Activated CD4-positive, alpha-beta memory T cell treated with anti-CD3 and anti-CD28 coated beads, Interleukin-2, amount 10 ng/mL, durations not matched to agents 7 days and 5 days (primary cell): ENCODE measurements at places on chromosomes 7 and 10.

GRCh38 chr7:30472784-30473775 is 5.5 kb downstream of the NOD1 start:
- peaks cover 41% of the 10 kb centered on the region for H3K36me3 ChIP-seq
- H3K27me3 ChIP-seq, result no peaks in the 10 kb centered on the region
- no peak for DNase-seq
- no peak overlapping the region for H3K27ac ChIP-seq
- peaks cover 86% of the 10 kb centered on the region for H3K4me1 ChIP-seq
- no peak overlapping the region for H3K4me3 ChIP-seq

DNA sequence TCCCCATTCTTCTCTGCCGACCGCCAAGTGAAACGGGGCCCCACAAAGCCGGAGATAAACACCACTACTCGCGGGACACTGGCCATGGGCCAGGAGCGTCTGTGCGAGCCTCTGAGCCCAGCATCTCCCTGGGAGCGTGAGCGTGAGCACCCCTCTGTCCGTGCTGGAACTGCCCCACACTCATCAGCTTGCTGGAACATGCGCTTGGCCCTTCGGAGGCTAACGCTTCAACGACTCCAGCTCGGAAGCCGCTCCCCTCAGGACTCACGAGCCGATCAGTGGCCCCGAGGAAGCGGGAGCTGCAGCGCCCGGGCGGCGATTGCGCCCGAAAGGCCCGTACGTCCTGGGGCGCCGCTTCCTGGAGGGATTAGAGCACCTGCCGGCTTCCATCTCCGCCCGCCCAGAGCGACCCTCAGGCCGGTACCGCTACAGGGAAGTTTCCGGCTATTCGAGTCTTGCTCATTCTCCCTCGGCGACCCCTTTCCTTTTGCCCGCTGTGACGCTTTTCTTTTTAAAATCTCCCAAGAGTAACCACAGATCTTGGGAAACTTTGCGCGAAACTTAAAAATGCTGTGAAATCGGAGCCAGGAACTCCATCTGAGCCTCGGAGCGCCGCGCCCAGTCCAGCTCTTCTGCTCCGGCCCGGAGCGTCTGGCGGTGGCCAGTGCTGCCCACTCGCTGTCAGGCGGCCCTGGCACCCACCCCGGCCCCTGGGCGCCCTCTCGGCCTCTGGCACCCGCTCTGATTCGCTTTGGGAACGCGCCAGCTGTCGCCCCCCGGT is 1.0 kb downstream of the TLL2 start:
- H3K27me3 ChIP-seq, result peaks cover 46% of the 10 kb centered on the region
- H3K36me3 ChIP-seq, result no peaks in the 10 kb centered on the region
- H3K4me1 ChIP-seq, result peaks cover 12% of the 10 kb centered on the region
- H3K4me3 ChIP-seq, result peak overlapping the region; percentile 49
- no peak overlapping the region for H3K27ac ChIP-seq

DNA sequence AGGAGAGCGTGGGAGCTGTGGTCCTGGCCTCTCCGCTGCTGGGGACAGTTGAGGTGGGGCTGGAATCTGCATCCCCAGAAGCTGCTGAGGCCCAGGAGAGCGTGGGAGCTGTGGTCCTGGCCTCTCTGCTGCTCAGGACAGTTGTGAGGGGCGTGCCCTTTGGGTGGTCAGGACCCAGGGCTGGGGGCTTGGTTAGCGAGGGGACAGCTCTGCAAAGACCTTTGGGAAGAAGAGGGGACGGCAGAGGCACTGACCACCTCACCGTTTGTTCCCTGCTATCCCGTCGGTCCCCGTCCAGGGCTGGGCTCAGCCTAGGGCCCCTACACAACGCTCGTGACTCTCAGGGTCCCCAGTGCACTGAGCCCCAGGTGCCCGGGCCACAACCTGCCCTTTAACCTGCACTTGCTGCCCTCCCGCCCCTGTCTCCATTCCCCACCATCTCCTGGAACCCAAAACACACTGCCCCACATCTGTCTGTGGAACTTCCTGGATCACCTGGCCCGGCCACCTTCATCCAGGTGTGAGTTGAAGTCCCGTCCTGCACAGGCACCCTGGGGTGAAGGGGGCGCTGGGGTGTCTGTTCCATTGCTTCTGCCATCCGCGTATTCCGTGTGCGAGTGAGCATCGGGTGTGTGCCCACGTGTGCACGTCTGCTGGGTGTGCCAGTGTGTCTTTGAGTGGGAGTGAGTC is 14.1 kb downstream of the FOXL3 start:
- H3K36me3 ChIP-seq, result no peaks in the 10 kb centered on the region
- H3K4me1 ChIP-seq, result no peaks in the 10 kb centered on the region
- no peak overlapping the region for H3K4me3 ChIP-seq
- no peaks in the 10 kb centered on the region for H3K27me3 ChIP-seq
- no peak overlapping the region for H3K27ac ChIP-seq

DNA sequence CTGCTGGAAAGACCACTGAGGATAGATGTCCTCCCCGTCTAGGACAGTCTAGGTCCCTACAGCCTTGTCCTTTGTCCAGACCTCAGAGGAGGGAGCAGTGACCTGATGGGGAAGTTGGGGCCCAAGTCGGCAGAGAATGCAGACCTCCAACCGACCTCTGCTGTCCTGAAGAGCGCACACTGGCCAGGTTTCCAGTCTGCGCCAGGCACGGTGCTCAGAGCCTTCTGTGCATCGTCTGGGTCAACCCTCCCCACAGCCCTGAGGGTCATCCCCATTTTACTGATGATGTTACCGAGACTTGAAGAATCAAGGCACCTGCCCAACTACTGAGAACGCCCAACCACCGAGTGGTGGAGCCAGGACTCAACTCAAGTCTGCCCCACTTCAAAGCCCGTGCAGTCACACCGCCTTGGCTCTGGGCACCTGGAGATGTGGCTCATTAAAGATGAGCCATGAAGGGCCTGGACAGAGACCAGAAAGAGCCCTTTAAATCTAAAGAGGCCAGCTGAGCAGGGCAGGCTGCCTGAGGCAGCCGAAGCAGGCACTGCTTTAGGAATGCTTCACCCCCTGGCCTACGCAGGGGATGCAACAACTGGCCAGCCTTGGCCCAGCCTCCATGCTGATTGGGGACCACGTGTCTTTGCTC is 4.4 kb downstream of the ITPRIP start:
- DNase-seq, result peak; percentile 14
- H3K4me3 ChIP-seq, result no peak overlapping the region
- peak overlapping the region; percentile 37 for H3K27ac ChIP-seq
- peaks cover 37% of the 10 kb centered on the region for H3K36me3 ChIP-seq
- H3K4me1 ChIP-seq, result peaks cover 70% of the 10 kb centered on the region
- H3K27me3 ChIP-seq, result no peaks in the 10 kb centered on the region

GRCh38 chr10:69142983-69143382 is 19.0 kb downstream of the VPS26A start:
- no peak overlapping the region for H3K4me3 ChIP-seq
- peaks cover 13% of the 10 kb centered on the region for H3K4me1 ChIP-seq
- no peak overlapping the region for H3K27ac ChIP-seq
- H3K36me3 ChIP-seq, result peaks cover 13% of the 10 kb centered on the region
- no peak for DNase-seq

DNA sequence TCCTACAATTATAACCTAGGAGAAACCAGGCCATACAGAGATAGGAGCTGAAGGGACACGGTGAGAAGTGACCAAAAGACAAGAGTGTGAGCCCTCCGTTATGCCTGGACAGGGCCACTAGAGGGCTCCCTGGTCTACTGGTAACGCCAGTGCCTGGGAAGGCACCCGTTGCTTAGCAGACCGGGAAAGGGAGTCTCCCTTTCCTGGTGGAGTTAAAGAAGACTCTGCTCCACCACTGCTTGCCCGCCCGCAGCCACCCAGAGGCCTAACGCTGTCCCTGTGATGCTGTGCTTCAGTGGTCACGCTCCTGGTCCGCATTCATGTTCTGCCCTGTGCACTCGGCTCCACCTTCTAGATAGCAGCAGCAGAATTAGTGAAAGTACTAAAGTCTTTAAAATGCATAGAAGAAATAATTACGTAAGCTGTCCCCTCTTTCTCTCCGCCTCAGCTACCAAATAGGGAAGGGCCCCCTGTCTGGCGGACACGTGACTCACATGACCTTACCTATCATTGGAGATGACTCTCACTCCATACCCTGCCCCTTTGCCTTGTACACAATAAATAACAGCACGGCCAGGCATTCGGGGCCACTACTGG is 34.8 kb downstream of the GRID2IP start:
- H3K4me1 ChIP-seq, result peaks cover 7% of the 10 kb centered on the region
- peak overlapping the region; percentile 61 for H3K4me3 ChIP-seq
- no peaks in the 10 kb centered on the region for H3K36me3 ChIP-seq
- peaks cover 3% of the 10 kb centered on the region for H3K27me3 ChIP-seq
- peak; percentile 71 for DNase-seq
- no peak overlapping the region for H3K27ac ChIP-seq

DNA sequence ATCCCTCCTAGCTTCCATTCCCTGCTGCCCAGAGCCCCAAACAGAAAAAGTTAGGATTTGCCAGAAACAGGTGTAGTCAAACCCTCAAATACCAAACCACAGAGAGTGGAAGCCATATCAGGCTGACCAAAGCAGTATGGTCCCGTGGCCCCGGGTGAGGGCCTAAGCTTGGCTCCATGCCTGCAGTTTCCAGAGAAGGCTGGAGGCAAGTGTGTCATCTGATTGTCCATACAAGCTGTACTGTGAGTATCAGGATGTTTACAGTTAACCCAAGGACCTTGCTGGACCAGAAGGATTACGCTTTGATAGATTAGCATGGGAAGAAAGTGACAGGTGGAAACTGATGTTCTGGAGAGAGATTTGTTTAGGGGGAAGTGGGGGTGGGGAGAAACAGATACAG is 96.3 kb downstream of the PRKAG2 start:
- H3K27ac ChIP-seq, result no peak overlapping the region
- H3K27me3 ChIP-seq, result no peaks in the 10 kb centered on the region
- H3K36me3 ChIP-seq, result no peaks in the 10 kb centered on the region
- no peak overlapping the region for H3K4me3 ChIP-seq

DNA sequence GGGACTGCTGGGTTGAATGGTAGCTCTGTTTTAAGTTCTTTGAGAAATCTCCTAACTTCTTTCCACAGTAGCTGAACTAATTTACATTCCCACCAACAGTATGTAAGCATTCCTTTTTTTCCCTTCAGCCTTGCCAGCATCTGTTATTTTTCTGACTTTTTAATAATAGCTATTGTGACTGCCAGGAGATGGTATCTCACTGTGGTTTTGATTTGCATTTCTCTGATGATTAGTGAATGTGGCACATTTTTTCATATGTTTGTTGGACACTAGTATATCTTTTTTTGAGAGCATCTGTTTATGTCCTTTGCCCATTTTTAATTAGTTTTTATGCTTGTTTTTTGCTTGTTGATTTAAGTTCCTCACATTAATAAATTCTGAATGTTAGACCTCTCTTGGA is 990.8 kb downstream of the GATA3 start:
- H3K27me3 ChIP-seq, result no peaks in the 10 kb centered on the region
- H3K4me1 ChIP-seq, result no peaks in the 10 kb centered on the region
- H3K36me3 ChIP-seq, result no peaks in the 10 kb centered on the region
- no peak overlapping the region for H3K27ac ChIP-seq
- H3K4me3 ChIP-seq, result no peak overlapping the region
- no peak for DNase-seq

GRCh38 chr7:107486041-107486440 is 16.2 kb downstream of the GPR22 start:
- no peak for DNase-seq
- H3K4me3 ChIP-seq, result no peak overlapping the region
- H3K4me1 ChIP-seq, result peaks cover 8% of the 10 kb centered on the region
- peaks cover 2% of the 10 kb centered on the region for H3K36me3 ChIP-seq
- H3K27me3 ChIP-seq, result no peaks in the 10 kb centered on the region

DNA sequence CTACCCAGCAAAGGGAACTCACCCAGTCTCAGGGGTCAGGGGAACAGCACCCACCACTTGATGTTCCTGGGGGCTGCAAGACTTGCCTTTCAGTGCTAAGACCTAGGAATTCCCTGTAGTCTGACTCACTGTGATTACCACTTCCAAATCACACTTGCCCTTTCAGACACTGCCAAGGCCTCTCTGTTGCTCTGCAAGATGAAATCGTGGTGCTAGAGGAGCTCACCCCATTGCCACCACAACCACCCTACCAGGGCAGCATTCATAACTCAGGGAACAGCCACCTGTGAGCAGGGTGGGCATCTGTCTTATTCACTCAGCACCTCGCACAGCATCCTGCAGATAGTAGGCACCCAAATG is 36.5 kb downstream of the XPNPEP1 start:
- peaks cover 45% of the 10 kb centered on the region for H3K4me1 ChIP-seq
- H3K4me3 ChIP-seq, result no peak overlapping the region
- no peaks in the 10 kb centered on the region for H3K27me3 ChIP-seq
- no peak for DNase-seq
- H3K36me3 ChIP-seq, result peaks cover 79% of the 10 kb centered on the region
- H3K27ac ChIP-seq, result peak overlapping the region; percentile 2

DNA sequence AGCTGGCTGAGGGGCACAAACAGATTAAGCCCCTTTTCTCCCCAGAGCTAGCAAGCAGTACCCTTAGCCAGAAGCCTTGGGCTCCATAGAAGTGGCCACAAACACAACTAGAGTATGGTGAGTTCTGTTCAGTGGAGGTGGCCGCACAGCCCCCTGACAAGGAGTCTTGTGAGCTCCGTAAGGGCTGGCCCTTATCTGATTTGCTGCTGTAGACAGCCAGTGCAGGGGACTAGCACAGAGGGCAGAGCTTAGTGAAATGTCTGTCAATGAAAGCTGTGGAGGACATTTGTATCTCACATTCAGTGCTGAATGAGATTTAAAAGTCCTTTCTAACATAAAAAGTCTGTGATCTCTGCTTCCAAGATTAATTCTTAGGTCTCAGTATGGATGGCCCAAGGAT is 137.3 kb downstream of the AUTS2 start:
- no peak for DNase-seq
- H3K4me1 ChIP-seq, result peaks cover 14% of the 10 kb centered on the region
- no peaks in the 10 kb centered on the region for H3K27me3 ChIP-seq

GRCh38 chr10:99328579-99329303 is 415 bp upstream of the CNNM1 start:
- H3K36me3 ChIP-seq, result peaks cover 6% of the 10 kb centered on the region
- H3K27me3 ChIP-seq, result peaks cover 36% of the 10 kb centered on the region
- H3K4me1 ChIP-seq, result peaks cover 7% of the 10 kb centered on the region
- H3K27ac ChIP-seq, result no peak overlapping the region
- no peak overlapping the region for H3K4me3 ChIP-seq

DNA sequence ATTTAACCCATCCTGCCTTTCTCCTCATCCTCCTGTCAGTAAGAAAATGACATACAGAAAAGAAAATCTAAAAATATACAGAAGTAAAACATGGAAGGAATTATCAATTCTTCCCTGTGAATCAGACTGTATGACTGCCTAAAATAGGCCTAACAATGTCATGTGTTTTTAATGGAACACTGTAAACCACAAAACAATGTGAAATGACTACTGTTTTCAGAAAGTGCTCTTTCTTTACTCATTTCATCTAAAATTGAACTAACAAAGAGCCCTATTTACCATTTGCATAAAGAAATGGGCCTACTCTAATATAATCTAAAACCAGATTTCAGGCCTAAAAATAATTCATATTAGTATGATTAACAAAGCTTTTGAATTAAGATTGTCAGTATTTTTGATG is 35.7 kb downstream of the SEMA3E start:
- H3K36me3 ChIP-seq, result no peaks in the 10 kb centered on the region
- H3K27ac ChIP-seq, result no peak overlapping the region

DNA sequence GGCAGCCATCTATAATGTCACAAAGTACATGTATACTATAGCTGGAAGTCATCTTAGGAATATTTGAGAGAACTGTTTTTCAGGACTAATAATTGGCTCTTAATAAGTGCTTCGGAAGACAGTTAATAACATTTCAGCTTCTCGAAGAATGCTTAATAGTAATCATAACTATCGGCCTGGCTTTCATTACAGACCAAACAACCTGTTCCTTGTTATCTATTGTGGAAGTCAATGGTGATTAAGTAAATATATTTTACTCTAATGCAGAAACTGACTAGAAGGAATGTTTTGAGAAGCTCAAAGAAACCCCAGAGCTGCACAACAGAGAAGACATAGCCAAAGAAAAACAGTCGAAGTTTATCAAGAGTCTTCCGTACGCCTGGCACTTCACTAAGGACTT is 106.8 kb upstream of the FAM133B start:
- H3K27ac ChIP-seq, result no peak overlapping the region
- H3K27me3 ChIP-seq, result no peaks in the 10 kb centered on the region
- no peak for DNase-seq
- H3K36me3 ChIP-seq, result peaks cover 44% of the 10 kb centered on the region
- H3K4me3 ChIP-seq, result no peak overlapping the region
